Esophagus muscularis mucosa (tissue), 4 donors: ENCODE measurements at places on chromosomes 7 and 10. TPM values are rescaled to one million over a fixed set of nuclear protein-coding genes. Genes with fewer than 3 reads are reported as not detected.

Gene CDHR1
- 0.17 TPM for total RNA-seq

Gene NKX1-2
- not detected for total RNA-seq

Gene TBL2
- 29.2 TPM for total RNA-seq

Gene PANK1
- total RNA-seq, result 5.0 TPM

Gene SLC16A9
- total RNA-seq, result 0.45 TPM

Gene NODAL
- total RNA-seq, result not detected

Gene TRIL
- total RNA-seq, result 1.3 TPM

Gene NME8
- not detected for total RNA-seq

Gene ARL4A
- 62.3 TPM for total RNA-seq

Gene GIMAP7
- 20.4 TPM for total RNA-seq

Gene ADRA2A
- total RNA-seq, result 3.5 TPM

Gene CYP2C19
- total RNA-seq, result not detected

Gene ADARB2
- total RNA-seq, result 2.3 TPM

Gene ZNF804B
- not detected for total RNA-seq

Gene CUEDC2
- 61.0 TPM for total RNA-seq

Gene NEUROG3
- total RNA-seq, result not detected

Gene PRXL2A
- 15.4 TPM for total RNA-seq

Gene UPK3BL2
- 7.1 TPM for total RNA-seq

Gene EEPD1
- 26.2 TPM for total RNA-seq

Gene ZNF277
- 26.5 TPM for total RNA-seq

Gene SLC13A4
- total RNA-seq, result not detected

Gene VSTM2A
- not detected for total RNA-seq

Gene OR13A1
- not detected for total RNA-seq

Gene WNT8B
- total RNA-seq, result not detected

Gene PON1
- not detected for total RNA-seq

Gene GRID2IP
- total RNA-seq, result not detected

Gene KIF20B
- 1.8 TPM for total RNA-seq

Gene MCM10
- 0.32 TPM for total RNA-seq

Gene TSPAN15
- 57.7 TPM for total RNA-seq

Gene SRGN
- 201 TPM for total RNA-seq

Gene CLDN4
- total RNA-seq, result 3.1 TPM

Gene DKK1
- 0.69 TPM for total RNA-seq

Gene ANXA8L1
- not detected for total RNA-seq

Gene DPCD
- 13.8 TPM for total RNA-seq

Gene FGFR2
- 74.0 TPM for total RNA-seq

Gene GPR37
- total RNA-seq, result 10.4 TPM
